ENCODE measurements at places on chromosomes 3 and 15.

DNA sequence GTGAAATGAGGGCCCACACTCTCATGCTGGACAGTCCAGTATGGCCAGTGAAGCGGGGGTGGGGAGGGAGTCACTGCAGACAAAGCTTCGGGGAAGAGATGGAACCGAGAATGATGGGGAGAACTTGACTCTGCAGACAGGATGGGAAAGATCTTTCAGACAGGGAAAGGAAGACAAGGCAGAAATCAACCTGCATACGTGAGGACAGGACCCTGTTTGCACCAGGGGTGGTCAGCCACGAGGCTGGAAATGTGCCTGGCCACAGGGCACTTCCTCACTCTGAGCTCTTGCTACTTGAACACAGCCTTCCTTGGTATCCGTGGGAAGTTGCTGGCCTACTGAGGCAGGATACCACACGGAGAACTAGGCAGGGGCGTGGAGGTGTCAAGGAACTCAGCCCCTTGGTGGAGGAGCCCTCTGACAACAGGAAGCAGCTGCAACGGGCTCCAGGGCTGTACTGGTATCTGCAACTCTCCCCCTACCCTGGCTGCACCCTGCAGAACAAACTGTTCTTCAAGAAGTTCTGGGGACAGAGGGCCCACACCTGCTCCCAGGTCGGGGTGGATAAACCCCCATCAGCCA is 9.3 kb upstream of the SRP14 start:
- DNase-seq, result peak; percentile 20

DNA sequence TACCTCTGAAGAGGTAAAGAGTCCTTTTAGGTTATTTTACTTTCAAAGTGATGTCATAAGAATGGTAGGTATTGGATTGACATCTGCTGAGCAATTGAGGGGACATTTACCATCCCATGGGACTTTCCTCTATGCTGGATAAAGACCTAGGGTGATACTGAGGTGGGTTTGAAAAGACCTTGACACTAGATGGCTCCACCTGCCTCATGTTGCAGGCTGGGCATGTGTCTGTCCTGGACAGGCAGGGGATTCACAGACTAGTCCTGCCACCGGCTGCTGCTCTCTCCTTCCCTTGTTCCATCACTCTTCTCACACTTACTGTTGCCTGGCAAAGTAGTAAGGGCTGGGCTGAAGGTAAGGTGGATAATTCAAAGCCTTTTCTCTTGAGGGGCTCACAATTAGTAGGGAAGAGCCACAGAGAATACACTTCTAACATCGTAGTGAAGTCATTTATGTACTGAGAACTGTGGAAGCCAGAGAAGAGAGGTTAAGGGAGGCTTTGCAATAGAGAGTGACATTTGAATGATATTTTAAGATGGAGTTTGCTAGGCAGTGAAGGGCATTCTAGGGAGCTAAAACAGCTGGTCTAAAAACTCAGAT is 27.7 kb downstream of the TRAK1 start:
- DNase-seq, result peak; percentile 28

- peak; percentile 64 for DNase-seq
Observed at GRCh38 chr3:169945313-169945712, 21.3 kb upstream of the SEC62 start.

- DNase-seq, result no peak
Observed at GRCh38 chr15:62482785-62483429, 317.8 kb upstream of the C2CD4B start.

GRCh38 chr15:101578443-101578894 is 73.7 kb downstream of the TM2D3 start:
- DNase-seq, result no peak

GRCh38 chr15:63908991-63909390 is 75.2 kb upstream of the HERC1 start:
- no peak for DNase-seq

DNA sequence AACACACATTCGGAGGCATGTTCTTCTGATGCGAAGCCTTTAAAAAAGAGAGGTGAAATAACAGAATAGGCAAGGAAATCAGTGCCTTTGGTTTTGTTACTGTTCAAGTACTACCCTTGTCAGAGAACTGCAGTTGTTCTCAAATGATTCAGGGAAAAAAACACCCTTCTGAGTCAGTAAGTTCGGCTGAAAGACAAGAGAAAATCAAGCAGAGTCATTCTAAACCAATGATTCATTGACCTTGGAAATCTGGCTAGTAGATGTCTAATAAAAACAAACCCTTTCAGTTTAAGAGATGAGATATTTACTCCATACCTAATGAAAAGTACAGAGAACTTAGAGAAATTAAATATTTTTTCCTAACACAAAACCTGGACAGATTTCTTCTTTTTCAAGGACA is 72.7 kb upstream of the ABI3BP start:
- no peak for DNase-seq

DNA sequence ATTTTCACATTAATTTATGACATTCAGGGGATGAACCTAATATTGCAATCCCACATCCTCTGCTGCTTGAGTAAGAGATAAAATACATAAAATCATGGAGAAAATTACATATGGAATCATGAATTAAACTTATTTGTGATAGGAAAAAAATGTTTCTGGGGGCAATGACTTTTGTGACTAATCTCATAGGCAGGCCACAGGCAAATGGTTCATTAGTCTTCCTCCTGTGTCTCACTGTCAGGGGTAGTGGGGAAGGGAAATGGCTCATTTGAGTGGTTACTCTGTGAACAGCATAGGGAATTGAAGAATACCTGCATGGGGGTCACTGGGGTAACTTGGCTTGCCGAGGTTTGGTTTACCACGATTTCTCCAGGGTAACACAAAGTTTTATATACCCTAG is 72.0 kb downstream of the TFG start:
- no peak for DNase-seq

DNA sequence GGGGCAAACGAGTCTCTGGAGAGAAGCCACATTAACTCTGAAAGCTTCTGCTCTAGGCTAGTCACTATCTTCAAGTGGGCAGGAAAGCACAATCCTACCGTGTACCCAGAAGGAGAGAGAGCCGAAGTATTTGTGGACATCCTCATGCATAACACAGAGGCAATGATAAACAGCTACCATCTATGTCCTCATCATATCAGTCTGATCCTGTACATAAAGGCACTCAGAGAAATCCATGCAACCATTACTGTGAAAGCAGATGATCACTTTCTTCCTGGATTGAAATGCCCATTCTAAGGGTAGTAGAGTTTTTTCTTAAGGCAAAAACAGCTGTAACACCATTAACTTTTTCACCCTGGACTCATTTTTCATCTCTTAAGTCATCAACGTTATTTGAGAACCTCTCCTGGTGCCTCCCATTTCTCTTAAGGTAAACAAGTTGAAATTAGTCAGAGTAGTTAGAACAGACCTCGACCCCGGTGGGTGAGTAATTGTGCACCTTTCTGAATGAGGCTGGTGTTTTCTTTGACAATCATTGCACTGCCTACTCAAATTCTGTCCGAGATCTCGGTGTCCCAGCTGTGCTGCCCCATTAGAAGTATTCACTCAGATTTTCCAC is 327.4 kb downstream of the SHQ1 start:
- DNase-seq, result no peak

GRCh38 chr3:25817107-25817506 is 27.2 kb downstream of the OXSM start:
- DNase-seq, result no peak

DNA sequence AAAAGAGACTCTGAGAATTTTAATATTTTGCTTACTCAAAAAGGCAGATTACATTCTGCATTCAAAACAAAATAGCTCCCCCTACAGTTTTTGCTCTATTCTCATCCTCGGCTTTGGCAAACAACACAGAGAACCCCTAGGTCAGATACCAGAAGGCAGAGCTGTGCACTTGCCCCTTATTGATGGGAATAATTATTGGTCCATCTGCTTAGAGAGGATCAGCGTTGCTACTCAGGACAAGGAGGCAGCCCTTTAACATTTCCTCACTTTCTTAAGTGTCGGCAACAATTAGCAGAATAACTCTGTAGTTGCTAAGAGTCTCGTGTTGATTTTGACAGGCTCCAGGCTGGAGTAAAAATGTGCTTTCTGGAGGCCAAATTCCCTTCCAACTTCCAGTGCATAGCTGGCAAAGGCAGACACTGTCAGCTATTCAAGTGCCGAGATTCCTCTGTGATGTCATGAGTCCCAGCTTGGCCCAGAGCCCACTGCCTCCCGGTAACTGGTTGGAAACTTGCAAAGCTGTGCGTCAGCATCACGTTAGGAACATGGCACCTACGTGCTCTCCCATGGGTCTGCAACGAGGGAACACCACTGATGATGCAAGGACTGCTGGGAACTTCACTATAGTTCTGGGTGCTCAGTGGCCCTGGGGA is 482.7 kb upstream of the ADAMTS9 start:
- DNase-seq, result no peak

- DNase-seq, result no peak
Observed at GRCh38 chr15:96428742-96429141, 98.2 kb downstream of the NR2F2 start.

- no peak for DNase-seq
Observed at GRCh38 chr3:103181160-103181559, 746.3 kb downstream of the ZPLD1 start.

DNA sequence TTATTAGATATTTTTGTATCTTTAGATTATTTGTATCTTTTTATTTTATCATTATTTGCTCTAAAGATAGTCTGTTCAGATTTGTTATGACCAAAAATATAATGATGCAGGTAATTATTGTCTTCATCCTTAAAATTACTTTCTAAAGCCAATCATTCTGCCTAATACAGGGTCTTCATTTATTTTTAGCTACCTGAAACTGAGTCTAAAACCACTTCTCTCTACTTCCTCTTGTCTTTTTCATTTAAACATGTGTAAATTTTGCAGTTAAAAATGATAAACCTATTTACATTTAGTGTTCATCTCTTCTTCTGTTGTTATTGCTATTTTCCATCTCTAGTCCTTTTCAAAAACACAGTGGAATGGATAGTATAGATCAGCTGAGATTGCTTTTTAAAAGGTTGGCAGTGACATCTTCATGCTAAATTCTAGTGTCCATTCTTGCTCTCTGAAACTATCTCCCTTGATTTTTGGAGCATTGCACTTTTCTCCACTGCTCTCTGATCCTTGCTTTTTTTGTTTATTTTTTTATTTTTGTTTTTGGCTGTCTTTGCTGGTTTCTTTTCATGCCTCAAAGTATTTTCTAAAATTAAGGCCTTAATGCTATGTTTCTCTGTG is 91.8 kb downstream of the UBE2E2 start:
- no peak for DNase-seq

GRCh38 chr15:34655326-34655725 is 71.9 kb upstream of the GOLGA8B start:
- no peak for DNase-seq

DNA sequence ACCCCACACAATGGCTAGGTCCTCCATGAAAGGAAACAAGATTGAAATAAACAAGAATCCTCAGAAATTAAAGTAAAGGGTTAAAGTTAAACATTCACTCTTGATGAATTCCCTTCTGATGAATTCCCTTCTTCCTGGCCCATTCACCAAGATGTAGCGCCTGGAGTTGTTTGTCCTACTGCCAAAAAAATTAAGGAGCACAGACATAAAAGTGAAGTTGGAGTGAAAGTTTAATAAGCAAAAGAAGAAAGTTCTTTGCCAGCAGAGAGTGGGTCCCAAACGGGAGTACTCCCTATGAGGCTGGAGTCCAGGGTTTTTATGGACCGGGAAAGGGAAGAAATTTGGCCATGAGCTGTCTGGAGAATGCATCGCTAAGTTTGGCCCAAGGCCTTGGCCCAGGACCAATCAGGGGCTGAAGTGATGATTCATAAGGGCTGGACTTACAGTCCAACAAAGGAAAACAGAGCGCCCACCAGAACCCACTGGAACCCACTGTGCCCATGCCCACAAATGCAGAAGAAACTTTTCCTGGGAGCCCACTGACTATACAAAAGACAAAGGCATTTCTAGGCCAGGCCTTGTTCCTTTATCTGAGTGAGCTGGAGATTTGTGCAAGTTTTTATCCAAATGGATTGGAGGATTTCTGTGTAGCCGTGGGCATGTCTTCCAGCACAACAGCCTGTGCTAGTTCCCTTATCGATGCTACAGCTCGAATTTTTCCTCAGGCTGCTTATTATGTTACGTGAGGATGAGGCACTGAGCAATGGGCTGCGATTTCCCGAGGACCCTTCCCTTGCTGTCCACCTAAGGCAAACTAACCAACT is 1561.6 kb downstream of the OTOL1 start:
- DNase-seq, result no peak

GRCh38 chr3:24355806-24356205 is 138.8 kb downstream of the THRB start:
- DNase-seq, result no peak

DNA sequence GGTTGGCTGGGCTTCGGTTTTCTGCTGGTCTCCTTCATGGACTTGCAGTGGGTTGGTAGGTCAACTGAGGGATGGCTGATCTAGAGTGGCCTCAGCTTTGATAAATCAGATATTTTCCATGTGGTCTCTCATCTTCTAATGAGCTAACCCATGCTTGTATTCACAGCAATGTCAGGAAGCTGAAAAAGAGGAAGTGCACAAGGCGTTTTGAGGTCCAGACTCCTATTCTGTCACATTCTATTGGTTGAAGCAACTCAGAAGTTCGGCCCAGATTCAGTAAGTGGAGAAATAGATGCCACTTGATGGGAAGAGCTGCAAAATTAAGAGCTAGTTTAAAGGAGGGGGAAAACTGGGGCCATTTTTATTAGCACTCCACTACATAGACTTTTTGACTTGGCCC is 361.2 kb downstream of the DIPK2A start:
- no peak for DNase-seq

GRCh38 chr3:7194071-7194835 is 333.3 kb downstream of the GRM7 start:
- no peak for DNase-seq

DNA sequence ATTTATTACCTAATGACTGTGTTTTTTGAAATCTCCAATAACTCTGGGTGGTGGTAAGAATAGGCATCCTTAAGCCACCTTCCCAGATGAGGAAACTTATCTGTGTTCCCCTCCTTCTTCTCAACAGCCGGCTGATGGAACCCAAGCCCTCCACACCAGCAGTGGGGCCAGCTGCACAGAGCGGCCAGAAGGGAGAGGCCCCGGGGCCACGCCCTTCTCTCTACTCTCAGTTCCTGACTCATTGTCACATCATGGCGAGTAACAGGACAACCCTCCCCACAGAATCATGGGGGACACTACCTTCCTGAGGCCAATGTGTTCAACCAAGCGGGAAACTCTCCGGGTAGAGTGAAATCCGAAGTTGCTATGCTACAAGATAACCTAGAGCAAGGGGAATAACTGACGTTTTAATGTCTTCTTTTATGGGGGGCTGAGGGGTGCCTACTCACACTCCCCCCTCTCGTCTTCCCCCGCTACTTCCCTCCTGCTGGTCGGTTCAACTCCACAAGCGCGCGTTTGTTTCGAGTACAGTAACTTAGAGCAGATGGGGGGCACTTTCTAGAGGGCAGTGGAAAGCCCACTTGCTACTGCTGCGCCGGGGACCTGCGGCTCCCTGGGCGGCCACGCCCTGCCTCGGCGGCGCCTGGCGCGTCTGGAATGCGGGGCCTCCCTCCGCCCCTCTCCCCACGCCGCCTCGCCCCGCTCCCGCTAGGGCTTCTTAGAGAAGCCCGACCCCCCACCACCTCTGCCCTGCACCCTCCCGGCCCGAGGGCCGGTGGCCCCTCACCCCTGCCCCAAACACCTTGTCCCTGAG is 621 bp downstream of the ANXA2 start:
- no peak for DNase-seq

All from GF-D8 (cell line).